NCI-H1417 (cell line): ENCODE measurements at places on chromosomes 2 and 18.

- DNase-seq, result no peak
Measured at GRCh38 chr2:217394510-217395351, 534.9 kb upstream of the TNP1 start.

DNA sequence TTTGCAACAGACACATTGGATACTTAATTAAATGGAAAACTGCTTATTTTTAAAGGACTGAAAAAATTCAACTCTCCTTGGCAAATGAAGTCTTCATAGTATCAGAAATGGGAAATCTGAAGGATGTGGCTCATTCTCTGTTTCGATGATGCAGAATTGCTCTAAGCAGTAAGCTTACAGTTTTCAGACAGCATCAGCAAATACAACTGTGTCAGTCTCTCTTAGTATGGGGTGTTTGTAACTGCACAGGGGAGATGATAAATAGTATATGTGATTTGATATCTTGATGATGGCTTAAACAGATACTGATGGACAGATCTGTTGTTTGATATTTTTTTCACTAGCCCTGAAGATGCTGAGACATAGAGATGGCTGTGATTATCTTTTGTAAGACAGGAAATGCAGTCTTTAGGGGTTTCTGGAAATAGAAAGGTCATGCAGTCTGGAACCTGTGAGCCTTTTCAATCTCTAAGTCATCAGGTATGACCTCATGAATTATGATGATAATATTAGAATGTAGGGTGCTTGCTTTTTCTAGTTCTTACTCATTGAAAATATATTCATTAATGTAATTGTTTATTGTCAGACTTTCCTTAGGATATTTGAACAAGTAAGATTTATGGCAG, 84.2 kb downstream of the SLC4A10 start:
- peak; percentile 35 for DNase-seq

DNA sequence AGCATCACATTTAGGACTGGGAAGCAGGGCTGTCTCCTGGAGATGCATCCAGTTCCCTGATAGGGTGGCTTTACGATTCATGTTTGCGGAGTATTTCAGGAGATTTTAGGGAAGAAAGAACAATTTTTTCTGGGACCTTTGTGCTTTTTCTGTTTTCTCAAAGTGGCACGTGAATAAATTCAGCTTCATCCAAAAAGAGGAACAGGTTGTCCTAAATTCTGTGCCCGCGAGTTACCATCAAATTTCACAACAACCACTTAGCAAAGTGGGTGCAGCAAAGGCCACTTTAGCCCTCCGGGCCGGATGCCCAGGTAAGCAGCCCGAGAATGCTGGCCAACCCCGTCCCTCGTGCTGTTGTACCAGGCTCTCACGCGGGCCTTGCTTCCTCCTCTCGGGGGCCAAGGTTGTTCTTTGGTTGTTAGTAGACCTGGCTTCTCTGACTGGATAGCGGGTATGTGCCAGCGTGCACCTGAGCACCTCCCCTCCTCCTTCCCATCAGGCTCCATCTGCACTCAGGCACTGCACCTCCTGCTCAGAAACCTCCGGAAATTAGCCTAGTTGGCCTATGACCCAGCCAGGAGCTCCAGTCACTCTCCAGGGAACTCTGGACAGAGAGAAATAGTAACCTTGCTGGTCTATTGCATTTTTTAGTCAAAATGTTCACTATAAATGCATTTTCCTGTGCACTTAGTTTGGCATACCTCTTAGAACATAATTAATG, 83.0 kb downstream of the CMPK2 start:
- DNase-seq, result no peak

GRCh38 chr2:163665817-163666216, 70.0 kb downstream of the FIGN start:
- DNase-seq, result no peak

DNA sequence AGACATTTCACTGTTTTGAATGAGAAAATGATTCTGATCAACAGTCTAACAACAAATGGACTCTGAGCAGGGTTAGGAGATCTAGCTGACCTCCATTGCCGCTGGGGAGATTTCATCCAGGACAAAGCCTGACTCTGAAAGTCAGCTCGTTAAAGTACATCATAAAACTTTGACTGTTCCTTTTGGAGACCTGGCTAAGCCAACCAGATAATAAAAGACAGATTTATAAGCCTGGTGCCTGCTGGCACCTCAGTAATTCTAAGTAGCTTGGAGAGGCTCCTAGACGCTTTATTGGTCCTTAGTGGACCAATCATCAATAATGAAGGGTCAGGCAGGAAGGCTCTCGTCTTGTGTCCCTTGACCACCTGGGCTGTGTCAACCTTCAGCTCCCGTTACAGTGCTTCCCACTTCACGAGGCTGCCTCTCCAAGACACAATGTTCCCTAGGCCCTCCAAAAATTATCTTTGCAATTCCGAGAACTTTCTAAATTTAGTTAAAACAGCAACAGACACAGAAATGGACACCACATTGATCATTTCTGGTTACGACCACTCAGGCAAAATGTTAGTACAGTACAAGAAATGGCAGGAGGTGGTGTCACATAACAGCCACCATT, 47.9 kb upstream of the PMAIP1 start:
- no peak for DNase-seq

DNA sequence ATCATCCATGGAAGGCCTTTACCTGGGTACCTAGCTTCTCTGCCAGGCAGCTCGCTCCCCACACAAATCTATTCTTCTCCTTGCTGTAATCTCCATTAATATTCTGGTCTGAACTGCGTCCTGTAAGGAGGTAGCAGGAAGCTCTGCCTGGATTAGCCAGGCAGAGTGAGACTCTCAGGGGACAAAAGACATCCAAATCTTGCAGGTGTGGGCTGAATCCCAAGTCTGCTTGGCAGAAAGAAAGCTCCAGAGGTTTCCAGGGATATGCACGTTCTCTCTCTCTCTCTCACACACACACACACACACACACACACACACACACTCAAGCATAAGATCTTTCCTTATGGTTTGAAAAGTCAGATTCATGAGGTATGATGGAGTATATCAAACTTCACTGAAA, 66.5 kb downstream of the THNSL2 start:
- DNase-seq, result no peak

GRCh38 chr2:8328217-8328616, 353.6 kb upstream of the ID2 start:
- DNase-seq, result no peak

DNA sequence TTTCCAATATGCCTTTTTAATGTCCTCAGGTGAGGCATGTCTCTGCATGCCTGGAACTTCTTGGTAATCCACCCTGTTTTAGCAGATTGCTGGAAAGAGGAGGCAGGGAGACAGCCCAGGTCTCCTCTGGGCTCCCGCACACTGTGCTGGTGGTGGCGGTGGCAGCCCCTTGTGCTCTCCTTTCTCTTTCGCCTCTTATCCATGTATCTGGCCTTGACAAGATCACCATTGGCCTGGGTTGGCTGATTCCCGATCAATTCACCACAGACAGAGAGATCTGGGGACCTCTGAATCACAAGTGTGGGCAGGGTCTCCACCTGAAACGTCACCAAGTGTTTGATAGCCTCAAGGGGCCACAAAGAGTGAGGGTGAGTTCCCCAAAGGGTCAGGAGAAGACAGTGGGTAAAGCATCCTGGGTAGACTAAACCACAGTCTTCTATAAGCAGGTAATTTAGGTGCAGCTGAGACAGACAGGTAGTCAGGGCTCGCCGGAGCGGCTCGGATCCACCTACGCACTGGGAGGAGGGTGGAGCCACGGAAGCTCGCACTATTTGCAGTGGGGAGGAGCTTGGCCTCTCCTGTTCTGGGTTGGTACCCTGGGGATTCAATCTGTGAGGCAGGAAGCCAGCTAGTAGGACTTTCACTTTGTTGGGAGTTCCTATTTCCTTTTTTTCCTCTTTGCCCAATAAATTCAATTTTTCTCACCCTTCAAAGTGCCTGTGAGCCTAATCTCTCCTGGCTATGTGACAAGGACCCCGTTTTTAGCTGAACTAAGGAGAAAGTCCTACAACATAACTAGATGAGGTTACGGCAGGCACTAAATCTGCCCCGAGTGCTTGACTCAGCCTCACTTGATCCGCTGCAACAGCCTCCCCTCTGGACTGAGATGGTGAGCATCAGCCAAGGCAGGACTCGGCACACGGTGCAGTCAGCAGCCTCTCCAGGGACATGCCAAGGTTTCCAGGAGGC, 57.6 kb downstream of the SLC4A3 start:
- DNase-seq, result peak; percentile 63

GRCh38 chr18:35672897-35673296, 91.4 kb downstream of the GALNT1 start:
- peak; percentile 10 for DNase-seq

DNA sequence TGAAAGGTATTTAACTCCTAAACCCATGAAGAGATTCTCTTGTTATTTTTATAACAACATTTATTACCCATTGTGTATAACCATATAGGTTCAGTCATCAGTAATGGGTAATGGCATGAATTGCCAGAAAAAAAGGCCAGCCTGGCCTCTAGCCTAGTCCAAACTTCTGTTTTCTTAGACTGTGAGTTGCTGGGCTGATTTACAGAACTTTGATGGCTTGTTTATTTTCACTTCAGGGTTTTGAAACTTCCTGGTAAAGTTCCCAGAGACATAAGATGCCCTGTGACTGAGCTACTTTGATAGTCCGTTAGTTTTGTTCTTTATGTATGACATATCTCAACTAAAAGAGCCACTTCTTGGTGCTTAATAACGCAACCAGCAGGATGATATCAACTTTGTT, 164.8 kb downstream of the METTL4 start:
- no peak for DNase-seq

DNA sequence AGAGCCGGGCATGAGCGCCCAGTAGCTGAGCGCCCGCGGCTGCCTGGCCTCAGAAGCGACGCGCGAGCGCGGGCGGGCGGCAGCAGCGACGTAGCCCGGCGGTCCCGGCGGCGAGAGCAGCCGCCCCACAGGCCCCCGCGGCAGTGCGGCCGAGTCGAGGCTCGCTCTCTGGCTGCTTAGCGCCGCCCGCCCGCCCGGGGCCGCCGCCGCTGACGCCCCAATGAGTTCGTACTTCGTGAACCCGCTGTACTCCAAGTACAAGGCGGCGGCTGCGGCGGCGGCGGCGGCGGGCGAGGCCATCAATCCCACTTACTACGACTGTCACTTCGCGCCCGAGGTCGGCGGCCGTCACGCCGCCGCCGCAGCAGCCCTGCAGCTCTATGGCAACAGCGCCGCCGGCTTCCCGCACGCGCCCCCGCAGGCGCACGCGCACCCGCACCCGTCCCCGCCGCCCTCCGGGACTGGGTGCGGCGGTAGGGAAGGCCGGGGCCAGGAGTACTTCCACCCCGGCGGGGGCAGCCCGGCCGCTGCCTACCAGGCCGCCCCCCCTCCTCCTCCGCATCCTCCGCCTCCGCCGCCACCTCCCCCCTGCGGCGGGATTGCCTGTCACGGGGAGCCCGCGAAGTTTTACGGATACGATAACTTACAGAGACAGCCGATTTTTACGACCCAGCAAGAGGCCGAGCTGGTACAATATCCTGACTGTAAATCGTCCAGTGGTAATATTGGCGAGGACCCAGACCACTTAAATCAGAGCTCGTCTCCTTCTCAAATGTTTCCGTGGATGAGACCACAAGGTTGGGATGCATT, 847 bp downstream of the HOXD8 start:
- DNase-seq, result peak; percentile 86

DNA sequence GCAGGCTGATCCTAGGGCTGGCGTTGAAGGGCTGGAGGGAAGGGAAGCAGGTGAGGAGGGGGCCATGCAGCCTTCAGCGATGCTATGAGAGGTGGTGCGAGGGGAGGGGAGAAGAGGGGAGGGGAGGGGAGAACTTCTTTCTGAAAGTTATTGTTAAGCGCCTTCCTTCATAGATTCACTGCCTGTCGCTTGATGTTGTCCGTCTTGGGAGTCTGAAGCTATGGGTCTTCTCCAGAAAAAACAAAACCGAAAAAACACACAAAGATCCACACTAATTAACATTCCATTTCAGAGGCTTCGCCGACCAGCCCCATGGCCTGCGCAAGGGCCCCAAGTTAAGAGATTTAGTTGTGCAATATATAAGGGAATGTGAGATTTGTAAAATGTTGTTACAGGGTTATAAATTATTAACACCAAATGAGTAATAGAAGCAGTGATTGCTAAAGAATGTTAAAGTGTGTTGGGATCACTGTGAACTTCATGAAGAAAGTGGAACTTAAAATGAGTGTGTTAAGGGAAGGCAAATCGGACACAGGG, 758 bp downstream of the CFAP221 start:
- DNase-seq, result no peak

GRCh38 chr2:55500025-55500424, 19.5 kb upstream of the CFAP36 start:
- no peak for DNase-seq

GRCh38 chr18:36152781-36153180, 23.1 kb downstream of the ELP2 start:
- no peak for DNase-seq

DNA sequence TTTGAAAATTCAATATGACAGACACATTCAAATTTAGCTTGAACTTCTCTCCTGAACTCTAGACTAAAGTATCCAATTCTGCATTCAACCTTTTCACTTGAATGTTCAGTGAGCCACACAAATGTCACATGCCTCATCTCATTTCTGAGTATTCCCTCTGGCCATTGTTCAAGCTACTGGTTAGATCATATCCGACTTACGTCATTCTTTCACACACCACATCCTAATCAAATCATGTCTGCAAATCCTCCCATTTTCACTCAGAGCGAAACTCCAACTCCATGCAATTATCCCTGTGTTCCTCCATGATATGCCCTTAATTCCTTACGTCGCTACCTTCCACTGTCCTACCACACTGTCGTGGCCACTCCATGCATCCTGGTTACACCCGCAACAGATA, 425.1 kb downstream of the CBLN2 start:
- DNase-seq, result no peak

DNA sequence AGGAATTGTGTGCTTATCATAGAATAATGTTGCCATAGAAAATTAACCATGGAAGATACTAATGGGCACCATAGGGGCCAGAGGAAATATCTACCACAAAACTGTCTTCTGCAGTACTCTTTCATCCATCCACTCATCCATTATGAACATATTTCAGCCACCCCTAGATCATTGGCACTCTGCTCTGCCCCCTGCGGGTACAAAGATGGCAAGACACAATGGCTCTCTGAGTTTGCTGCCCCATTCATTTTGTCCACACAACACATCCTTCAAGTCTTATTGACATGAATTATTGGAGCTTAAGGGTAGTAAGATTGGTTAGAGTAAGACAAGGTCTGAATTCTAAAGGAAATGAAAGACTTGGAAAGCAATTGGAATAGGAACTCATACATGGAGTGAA, 1224.7 kb upstream of the CELF4 start:
- DNase-seq, result no peak

DNA sequence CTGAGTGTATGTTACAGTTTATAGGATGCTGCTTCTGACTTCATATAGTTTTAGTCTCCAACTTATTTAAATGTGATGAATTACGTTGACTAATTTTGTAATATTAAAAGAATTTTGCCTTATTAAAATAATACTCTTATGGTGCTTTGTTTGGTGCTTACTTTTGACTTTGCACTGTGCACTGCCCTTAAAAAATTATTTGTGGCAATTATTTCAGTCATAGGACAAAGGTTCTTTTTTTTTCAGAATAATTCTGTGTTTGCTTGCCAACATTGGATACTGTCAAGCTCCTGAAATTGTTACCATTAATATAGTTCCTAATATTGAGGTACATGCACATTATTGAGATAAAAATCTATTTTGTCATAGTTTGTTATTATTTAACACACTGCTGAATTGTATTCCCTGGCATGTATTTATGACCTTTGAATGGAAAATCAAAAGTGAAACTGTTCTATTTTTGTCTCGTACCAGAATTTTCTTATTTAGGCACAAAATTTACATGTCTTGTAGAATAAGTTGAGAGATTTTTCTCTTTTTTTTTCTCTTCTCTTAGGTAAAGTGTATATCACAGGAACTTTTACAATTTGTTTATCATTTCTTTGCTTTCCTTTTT, 572.8 kb upstream of the KLHL29 start:
- no peak for DNase-seq
